ENCODE measurements at places on chromosomes 5 and 9. TPM values are rescaled to one million over a fixed set of nuclear protein-coding genes. Genes with fewer than 3 reads are reported as not detected.

The TIMD4 gene
- total RNA-seq, result not detected

GRCh38 chr9:70603020-70603411 lies 188.6 kb upstream of the KLF9 start:
- no peak for DNase-seq

GRCh38 chr5:168209997-168210396 lies 81.4 kb upstream of the WWC1 start:
- DNase-seq, result no peak

DNA sequence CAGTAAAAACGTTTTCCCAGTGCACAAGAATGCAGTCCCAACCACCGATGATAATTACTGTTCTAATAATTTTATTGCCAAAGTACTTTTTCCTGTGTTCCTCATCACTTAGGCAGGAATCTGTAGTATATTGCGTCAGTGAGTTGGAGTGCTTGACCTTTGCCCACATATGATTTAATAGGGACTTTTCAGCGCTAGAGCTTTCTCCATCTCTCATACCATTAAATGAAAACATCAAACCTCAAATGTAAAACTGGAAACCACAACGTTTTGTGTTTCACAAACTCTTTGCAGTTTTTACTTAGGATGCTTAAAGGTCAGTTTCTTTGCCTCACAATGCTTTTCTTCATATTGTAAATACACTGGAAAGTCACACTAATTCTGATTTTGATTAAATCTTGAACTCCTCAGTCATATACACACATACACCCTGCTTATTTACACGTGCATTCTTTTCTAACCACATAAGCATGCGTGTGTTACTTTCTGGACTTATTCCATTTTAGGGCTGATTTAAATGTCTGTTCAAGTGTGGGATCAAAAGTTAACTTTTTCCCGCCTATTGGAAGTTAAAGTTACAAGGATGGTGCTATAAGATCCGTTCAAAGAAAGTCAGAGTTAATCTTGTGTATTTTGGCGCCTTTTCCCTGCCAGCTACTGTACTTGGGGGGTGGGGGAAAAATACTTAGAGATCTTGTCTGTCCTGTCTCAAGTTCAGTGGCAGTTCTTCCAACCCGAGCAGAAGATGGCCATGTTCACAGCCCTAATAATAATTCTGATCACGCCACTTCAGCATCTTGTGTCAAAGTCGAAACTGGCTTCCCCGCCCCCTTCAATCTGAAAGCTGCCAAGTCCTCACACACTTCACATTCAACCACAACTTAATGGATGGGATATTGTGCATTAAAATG lies 6.6 kb upstream of the NFIB start:
- no peak for DNase-seq

- DNase-seq, result no peak
Observed at GRCh38 chr9:122274055-122274454, 9.4 kb downstream of the MRRF start.

- DNase-seq, result peak; percentile 46
Observed at GRCh38 chr9:129312251-129313122, 134.4 kb upstream of the IER5L start.

DNA sequence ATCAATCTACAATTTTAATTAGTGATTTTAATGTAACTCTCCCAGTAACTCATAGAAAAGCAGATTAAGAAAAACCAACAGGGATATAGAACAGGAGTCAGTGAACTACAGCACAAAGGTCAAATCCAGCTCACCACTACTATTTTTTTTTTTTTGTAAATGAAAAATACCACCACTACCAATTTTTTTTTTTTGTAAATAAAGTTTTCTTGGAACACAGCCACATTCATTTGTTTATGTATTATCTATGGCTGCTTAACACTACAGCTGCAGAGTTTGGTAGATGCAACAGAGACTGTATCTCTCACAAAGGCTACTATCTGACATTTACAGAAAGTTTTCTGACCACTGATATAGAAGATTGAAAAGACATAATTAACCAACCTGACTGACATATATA lies 11.7 kb downstream of the ZNF510 start:
- no peak for DNase-seq

- no peak for DNase-seq
Observed at GRCh38 chr9:130143958-130144366, 28.2 kb upstream of the NCS1 start.
